Fibroblast of skin of right quadriceps (primary cell): ENCODE measurements at places on chromosomes 3 and 15.

- no peak for DNase-seq
These were observed 7.5 kb upstream of the UBL7 start for GRCh38 chr15:74468341-74469032.

DNA sequence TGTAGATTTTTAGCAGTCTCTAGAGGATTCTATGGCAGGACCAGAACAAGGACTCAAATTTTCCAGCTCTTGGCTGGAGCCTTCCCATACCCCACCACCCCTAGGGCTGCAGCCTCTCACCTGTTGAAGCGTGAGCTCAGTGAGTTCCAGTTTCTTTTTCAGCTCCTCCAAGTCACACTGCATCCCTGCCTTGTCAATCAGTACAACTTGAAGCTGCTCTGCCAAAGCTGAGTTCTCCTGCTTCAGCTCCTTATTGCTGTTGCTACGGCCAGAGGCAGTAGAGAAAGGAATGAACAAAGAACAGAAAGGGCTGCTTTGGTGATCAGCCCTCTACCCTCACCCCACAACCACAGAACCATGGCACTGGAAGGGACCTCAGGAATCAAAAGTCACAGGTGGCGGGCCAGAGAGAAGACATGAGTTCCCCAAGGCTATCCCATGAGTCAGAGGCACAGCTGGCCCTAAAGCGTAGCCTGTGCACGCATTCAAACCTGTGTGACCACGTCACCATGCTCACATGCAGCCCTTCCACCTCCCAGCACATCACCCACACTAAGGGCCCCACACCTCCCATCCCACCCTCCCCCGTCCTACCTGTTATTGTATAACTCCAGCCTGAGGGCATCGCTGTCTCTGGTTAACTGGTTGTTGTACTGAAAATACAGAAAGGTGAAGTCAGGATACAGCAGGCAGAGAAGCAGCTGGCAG lies 83.3 kb upstream of the C2CD4B start:
- DNase-seq = no peak

- DNase-seq = no peak
These were observed 9.2 kb downstream of the ARF4 start for GRCh38 chr3:57587905-57588304.

DNA sequence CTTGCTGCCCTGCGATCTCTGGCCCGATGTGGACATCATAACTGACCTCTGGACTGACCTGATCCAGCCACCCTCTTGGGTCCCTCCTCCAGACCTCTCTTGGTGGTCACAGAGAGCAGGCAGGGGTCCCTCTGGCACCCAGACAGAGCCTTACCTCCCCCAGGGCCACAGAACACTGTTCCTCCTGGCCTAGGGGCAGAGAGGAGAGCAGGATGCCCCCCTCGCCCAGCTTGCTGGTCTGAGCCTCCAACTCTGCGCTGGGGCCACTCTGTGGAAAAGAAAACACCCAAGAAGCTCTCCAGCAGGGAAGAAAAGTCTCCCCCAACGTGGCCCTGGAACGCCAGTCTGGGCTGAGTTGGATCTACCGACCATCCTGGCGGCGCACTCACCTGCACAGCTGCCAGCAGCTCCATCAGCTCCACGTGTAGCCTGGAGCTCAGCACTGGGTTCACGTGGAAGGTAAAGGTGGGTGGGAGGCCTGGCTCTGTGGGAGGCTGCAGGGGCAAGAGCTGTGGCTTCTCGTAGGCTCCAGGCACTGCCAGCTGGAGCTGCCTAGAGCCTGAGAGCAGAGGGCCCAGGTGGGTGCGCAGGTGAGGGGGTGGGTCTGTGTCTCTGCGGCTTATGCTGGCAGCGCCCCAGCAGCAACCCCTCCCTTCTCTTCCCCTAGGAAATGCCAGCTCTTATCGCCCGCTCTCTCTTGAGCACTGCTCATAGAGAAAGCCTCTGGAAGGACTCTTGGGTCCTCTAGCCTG lies 6.0 kb downstream of the PLA2G4F start:
- DNase-seq = no peak

DNA sequence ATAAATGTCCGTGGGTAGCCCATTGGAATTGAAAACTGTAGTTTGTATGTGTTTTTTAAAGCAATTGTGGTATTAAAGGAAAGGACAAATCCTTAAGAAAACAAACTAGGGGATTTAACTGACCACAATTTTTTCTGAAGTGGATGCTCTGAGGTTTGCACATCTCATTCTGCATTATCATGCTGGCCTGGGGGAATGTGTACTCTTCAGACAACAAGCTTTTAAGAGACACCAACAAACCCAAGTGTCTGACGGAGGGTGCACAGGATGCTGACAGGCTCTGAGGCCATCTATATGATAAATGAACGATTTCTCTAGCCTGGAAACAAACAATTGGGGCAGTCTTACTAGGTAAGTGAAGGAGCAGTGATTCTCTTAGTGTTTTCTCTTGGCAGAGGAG lies 9.1 kb downstream of the LINS1 start:
- no peak for DNase-seq

DNA sequence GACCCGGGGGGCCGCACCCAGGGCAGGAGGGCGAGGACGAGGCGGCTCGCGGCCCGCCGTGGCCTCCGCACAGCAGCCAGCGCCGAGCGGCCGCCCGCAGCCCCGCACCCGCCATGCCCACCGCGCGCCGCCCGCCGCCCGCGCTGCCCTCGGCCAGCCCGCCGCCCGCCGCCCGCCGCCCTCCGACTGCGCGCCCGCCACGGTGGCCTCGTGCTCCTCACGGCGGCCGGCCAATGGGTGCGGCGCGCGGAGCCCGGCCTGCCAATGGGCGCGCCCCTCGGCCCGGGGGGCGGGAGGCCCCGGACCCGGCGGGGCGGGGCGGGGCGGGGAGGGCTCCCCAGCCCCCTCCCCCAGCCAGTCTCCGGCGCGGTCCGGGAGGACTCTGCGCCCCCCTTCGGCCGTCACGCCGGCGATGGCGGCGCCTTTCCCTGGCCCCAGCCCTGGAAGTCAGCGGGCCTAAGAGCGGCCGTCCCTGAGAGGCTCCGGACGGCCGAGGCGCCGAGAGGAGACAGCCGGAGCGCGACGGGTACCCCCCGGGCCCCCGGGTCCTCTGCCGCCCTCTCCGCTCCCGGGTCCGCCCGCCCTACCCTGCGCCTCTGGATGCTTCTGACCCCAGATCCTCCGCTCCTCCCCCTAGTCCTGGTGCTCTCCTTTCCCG lies at the start of gene NT5DC2:
Gene NT5DC2 (minus strand): TSS at position 235 of the 658 bp plus-strand sequence. CDS start 120 bp downstream, at position 115.
- DNase-seq = peak; percentile 84

DNA sequence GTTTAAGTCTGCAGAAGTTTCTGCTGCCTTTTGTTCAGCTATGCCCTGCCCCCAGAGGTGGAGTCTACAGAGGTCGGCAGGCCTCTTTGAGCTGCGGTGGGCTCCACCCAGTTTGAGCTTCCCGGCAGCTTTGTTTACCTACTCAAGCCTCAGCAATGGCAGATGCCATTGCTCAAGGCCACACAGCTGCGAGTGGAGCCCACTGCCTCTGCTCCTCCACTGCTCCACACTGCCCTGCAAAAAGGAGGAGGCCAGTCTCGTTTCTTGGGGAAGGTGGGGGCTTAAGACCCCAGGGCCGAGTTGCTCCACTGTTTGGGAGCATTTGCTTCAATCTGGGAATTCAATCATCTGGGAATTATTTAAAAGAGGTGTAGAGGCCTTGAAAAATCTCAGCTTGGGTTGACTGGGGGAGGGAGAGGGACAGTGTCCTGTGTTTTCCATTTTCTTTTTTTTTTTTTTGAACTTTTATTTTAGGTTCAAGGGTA lies 144.6 kb upstream of the MEF2A start:
- no peak for DNase-seq
